ENCODE measurements at places on chromosomes 1 and 21.

- DNase-seq: no peak
Observed at GRCh38 chr1:156496211-156496761, 4.3 kb downstream of the MEF2D start.

GRCh38 chr21:34846601-34847112, 177.9 kb downstream of the CLIC6 start:
- DNase-seq: no peak

DNA sequence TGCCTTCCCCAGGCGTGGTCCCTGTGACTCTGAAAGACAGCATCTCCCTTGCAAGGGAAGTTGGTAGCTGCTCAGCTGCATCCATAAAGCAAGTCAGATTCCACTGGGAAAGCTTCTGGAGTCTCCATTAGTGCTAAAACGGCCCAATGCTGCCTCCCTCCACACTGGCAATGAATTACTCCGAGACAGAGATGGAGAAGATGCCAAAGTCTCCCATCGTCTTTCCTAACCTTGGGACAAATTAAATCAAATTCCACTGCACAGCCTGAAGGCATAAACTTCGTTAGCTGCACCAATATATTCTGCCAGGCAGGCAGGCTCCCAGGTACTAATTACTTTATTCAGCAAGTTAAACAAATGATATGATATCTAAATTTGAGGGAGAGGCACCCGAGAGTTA, 106.3 kb upstream of the GJB5 start:
- no peak for DNase-seq

- DNase-seq: no peak
Observed at GRCh38 chr1:6960291-6960811, 175.1 kb downstream of the CAMTA1 start.

DNA sequence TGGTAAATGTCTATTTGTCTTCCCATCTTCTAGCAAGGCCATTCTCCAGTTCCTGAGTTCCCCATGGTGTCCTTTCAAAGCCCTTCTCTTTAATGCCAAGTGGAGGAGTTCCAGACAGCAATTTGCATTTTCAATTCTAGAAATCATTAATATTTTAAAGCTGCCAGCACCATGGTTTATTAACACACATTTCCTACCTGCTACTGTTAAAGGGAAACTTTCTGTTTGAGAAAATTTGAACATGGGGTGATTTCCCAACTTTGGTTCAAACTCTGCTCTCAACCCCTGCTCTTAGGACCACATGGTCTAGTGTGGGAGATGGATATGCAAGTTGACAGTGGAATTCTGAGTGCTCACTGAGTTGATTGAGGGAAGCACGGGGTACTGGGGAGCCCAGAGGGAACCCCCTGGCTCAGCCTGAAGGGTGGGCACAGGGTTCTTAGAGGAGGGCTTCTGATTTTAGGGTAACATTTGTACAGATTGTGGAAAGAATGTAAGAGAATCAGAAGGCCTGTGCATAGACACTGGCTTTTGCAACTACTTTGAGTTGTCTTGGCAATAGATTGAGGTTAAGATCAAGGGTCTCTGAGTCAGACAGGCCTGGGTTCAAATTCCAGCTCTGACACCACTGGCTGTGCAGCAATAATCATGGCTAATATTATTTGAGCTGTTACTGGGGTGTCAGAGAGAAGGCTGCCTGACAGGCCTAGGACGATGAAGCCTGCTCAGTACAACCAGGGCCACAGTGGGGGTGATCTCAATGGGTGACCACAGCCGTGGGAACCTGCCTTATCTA, 97.8 kb downstream of the BEND5 start:
- DNase-seq: no peak

DNA sequence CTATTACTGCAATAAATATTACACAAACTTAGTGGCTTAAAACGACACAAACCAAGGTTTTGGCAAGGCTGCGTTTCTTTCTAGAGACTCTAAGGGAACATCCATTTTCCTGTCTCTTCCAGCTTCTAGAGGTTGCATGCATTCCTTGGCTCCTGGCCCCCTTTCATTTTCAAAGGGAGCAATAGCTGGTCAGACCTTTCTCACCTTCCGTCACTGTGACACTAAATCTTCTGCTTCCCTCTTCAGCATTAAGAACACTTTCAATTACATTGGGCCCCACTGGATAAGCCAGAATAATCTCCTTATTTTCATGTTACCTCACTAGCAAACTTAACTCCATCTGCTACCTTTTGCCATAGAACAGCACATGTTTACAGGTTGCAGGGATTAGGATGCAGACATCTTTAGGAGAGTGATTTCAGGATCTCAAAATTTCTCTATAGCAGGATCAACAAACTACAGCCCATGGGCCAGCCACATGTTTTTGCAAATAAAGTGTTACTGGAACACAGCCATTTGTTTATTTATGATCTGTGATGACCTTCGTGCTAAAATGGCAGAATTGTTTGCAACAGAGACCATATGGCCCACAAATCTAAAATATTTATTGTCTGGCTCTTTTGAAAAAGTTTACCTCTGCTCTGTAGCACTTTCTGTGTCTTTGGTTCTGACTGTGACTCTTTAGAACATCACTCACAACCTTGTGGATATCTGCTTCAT, 221.5 kb upstream of the SGIP1 start:
- DNase-seq: no peak

DNA sequence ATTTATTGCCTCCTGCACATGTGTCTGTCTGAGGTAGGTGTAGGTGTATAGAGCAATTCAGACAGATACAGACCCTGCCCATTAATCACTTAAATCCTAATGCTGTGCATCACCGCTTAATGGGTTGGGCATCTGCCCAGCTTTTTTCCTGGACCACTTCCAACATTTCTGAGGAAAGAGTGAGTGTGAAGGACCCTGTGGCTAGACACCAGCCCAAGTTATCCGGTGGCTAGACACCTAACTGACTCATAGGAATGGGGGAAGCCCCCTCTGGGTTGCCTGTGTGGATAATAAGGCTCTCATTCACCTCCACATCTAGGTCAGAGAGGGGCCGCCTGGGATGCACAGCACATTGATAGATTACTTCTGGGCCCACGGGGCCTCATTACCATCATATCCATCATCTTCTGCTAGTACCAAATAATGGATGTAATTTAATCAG, 121.1 kb upstream of the RAVER2 start:
- DNase-seq: no peak

GRCh38 chr1:201778279-201779065, 50.5 kb upstream of the IPO9 start:
- no peak for DNase-seq

- no peak for DNase-seq
Observed at GRCh38 chr1:221439008-221439746, 302.7 kb downstream of the DUSP10 start.

DNA sequence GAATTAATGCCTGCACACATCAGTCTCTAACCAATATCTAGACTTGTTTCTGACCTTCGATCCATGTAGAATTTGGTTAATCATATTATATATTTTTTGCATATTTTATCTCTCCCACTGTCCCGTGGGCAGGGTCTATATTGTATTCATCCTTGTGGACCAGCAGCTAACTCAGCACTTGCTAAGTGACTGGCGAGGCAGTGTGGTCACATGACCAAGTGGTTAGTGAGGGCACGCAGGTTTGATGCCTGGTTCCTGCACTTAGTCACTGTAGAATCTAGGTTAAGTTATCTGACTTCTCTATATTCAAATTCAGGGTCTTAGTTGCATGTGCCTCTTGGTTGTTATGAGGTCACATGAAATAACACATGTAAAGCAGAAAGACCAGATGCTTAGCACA, 120.5 kb downstream of the UBE2U start:
- DNase-seq: no peak

Data from T-cell (primary cell).